ENCODE measurements at places on chromosomes 6 and 20. TPM values are rescaled to one million over a fixed set of nuclear protein-coding genes. Genes with fewer than 3 reads are reported as not detected.

DNA sequence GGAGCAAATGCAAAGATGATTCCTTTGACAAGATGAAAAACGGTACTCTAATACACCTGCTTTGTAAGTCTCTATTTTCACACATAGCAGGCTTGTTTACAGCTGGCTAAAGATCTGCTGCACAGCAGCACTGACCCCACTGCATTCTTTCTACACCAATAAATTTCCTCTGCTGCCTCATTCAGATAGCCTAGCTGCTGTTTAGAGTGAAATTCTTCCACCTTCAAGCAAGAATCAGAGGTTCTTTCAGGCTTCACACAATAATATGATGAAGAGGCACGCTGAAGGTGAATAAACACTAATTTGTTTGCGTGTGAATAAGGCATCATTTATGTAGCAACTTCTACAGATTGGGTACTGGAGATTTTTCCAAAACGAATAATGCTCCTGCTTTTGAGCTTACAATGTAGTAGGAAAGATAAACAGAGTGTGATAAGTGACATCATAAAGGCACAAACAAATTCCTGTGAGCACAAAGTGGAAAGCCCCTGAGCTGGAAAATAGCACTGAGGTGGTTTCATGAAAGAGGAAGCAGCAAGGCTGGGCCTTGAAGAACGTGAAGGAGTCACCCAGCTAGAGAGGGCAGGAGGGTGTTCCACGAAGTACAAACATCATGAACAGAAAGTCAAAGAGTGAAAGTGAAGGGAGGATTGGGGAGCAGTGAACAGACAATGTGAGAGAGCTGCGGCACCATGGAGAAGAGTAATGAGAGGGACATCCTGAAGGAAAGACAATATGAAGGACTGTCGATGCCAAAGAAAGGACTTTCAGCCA, 543.4 kb downstream of the CD83 start:
- no peak for DNase-seq

- DNase-seq = no peak
Measured at GRCh38 chr20:51418137-51418529, 124.4 kb downstream of the NFATC2 start.

DNA sequence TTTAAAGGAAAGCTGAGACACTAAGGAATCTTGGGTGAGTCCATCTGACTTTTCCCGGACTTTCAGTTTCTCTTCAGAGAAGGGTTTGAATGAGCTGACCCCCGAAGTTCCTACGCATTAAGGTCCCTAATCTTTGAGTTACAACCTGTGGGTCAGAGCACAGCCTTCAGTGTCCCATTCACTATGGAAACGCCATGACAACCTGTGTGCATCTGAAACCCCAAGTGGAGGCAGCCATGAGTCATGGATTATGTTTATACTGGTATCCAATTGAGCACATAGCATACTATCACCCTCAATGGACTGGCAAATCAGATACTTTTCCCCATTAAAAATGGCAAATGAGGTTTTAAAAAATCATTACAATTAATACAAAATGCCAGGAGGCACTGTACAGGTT, 11.4 kb downstream of the MYLK4 start:
- no peak for DNase-seq

Gene DSTN
- total RNA-seq = 374 TPM

Gene SRC
- 117 TPM for total RNA-seq

- DNase-seq = no peak
Measured at GRCh38 chr6:150382171-150382570, 13.4 kb downstream of the IYD start.

- no peak for DNase-seq
Measured at GRCh38 chr6:141467881-141468280, 664.8 kb upstream of the GJE1 start.

Gene GCNT2
- total RNA-seq = 12.2 TPM

Gene C2
- total RNA-seq = 18.2 TPM

GRCh38 chr6:11043961-11044711, at the start of gene ELOVL2:
ELOVL2 (minus strand) TSS chr6:11044305; CDS start chr6:11044230, 75 bp downstream.
- DNase-seq = peak; percentile 7

GRCh38 chr6:158825951-158826306, 6.8 kb upstream of the EZR start:
- DNase-seq = no peak

Gene PLEKHG1
- 30.9 TPM for total RNA-seq

All from left colon (tissue), 2 donors.